ENCODE measurements at places on chromosomes 7 and 10.

DNA sequence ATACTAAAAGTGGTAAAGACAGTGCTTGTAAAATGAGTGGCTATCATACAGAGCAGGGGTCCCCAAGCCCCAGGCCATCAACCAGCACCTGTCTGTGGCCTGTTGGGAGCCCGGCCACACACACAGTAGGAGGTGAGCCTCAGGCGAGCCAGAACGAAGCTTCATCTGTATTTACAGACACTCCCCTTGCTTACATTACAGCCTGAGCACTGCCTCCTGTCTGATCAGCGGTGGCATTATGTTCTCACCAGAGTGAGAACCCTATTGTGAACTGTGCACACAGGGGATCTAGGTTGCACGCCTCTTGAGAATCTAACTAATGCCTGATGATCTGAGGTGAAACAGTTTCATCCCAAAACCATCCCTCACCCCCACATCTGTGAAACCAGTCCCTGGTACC lies 58.7 kb downstream of the ITGA8 start:
- DNase-seq: no peak

- no peak for DNase-seq
Observed at GRCh38 chr7:37411444-37412034, 37.1 kb downstream of the ELMO1 start.

- no peak for DNase-seq
Observed at GRCh38 chr10:88165849-88166271, 302.4 kb downstream of the PTEN start.

DNA sequence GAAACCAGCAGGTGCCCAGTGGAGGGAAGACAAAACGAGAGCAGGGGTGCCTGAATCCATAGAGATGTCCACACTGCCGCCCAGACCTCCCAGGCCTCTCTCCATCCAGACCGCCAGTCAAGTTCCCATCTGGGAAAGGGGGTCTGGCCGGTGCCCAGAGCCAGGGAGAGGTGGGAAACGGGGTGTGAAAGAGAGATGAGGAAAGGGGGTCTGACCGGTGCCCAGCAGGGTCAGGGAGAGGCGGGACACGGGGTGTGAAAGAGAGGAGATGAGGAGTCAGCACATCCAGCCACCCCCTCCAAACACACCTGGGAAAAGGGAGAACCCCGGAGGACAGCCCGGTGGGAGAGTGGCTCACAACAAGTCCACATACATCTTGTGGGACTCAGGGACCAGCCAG lies 185.8 kb downstream of the PTPRN2 start:
- DNase-seq: no peak

DNA sequence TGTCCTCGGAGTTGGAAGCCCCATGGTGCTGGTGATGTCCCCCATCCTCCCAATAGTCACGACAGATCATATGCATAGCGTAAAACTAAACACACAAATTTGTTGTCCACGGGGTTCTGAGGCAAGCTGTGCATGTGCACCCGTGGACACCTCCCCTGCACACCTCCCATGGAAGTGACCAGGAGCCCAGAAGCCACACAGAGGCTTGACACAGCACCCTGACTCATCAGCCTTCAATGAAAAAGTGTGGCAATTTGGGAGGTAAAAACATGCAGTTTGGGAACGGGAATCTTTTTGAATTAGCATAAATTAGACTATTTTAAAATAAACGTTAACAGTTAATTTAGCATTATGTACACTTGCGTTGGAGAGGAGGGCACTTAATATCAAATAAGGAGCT lies 89.2 kb upstream of the NPS start:
- no peak for DNase-seq

Measured in C1 segment of cervical spinal cord (tissue), 14 donors.